ENCODE measurements at places on chromosomes 7 and 10.

DNA sequence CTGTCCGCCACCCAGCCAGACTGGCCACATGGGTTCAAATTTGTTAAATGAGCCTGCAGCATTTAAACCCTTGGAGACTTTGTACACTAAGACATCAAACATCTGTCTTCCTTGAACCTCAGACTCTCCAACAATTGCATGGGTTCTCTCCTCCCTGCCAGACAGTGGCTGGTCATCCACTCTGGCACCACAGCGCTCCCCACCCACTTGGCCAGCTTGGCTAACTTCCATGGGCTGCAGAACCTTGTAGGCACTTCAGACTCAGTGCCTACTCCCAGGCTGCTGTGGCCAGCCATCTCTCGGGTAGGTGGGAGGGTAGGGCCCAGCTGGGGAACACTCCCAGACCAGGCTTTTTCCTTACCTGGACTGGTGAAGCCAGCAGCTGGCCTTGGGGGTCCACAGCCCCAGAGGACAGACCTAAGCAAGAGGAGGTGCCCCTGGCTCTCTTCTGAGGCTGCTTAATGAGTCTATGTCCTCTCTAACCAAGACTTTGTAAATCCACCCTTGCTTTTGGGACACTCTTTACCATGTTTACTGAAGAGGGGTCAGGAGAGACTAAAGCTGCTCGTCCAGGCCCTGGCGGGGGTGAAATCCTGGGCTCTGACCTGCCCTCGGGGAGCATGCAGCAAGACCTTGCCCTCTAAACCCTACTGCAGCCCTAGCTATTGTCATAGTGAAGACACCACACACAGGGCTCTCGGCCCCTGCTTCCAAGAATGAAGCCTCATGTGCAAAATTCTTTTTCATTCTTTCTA, 82.7 kb downstream of the ARHGAP22 start:
- no peak for DNase-seq

- no peak for DNase-seq
Observed at GRCh38 chr7:100823140-100823525, 4.2 kb downstream of the EPHB4 start.

DNA sequence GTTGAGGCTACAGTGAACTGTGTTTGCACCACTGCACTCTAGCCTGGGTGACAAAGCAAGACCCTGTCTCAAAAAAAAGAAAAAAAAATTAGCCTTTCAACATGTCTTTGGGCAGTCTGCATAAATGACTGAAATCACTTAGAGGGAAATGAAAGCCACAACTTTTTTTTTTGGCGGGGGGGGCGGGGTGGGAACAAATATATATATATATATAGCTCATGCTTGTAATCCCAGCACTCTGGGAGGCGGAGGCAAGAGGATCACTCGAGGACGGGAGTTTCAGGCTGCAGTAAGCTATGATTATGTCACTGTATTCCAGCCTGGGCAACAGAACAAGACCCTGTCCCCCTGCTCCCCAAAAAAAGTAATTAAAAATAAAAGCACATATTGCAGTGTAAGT, 23.4 kb upstream of the MICU1 start:
- no peak for DNase-seq

DNA sequence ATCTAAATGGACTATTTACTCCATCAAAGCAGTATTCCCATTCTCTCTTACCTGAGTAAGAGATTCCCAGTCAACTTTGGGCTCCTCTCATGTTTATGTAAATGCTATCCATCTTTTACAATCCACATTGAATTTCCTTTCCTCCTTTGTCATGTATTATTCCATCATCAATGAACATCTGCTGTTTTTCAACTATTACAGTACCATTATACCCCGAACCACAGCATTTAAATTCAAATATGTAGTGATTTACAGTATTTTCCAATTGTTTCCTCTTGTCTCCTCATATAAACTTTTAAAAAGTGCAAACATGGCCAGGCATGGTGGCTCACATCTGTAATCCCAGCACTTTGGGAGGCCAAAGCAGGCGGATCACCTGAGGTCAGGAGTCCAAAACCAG, 20.3 kb downstream of the PCLO start:
- DNase-seq: no peak

Data from small intestine (tissue), 16 donors.